GM12864 (cell line): ENCODE measurements at places on chromosomes 7 and 10.
A peak's percentile ranks its signal among the peaks of the same experiment; 100 is the strongest.

- no peak for DNase-seq
Observed at GRCh38 chr10:73800560-73801252, 10.7 kb downstream of the NDST2 start.

- DNase-seq: no peak
Observed at GRCh38 chr10:100025576-100025975, 15.8 kb upstream of the DNMBP start.

GRCh38 chr7:105084581-105084980 is 70.6 kb downstream of the KMT2E start:
- DNase-seq: no peak

GRCh38 chr10:91242940-91243339 is 22.5 kb downstream of the PCGF5 start:
- DNase-seq: no peak

DNA sequence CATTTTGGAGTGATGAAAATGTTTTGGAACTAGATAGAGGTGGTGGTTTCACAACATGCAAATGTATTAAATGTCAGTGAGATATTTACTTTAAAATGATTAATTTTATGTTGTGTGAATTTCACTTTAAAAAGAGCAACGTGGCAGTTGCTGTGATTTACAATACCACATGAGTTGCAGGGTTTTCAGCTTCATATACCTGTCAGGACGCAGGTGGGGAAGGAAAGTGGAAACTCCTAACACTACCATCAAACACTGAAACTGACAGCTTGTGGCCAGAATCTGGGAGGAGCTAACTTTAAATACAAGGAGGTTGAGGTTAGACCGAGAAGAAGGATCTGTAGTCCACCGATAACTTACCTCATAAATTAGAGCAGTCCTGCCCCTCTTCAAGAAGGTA is 168.9 kb upstream of the TMEM72 start:
- no peak for DNase-seq

GRCh38 chr7:49438281-49438680 is 335.2 kb upstream of the VWC2 start:
- no peak for DNase-seq

DNA sequence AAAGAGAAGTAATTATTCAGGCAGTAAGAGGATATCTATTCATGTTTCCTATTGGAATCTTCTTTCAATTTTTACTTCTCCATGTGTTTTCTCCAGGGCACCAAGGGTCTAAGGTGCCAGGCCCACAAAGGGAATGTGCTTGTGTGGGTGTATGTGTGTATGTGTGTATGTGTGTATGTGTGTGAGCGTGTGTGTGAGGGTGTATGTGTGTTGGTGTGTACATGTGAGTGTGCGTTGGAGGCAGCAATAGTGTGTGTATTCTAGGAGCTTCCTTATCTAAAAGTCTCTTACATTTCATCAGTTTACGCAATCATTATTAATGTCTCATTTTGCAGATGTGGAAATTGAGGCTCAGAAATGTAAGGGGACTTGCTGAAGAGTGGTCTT is 28.3 kb downstream of the RAMP3 start:
- no peak for DNase-seq

DNA sequence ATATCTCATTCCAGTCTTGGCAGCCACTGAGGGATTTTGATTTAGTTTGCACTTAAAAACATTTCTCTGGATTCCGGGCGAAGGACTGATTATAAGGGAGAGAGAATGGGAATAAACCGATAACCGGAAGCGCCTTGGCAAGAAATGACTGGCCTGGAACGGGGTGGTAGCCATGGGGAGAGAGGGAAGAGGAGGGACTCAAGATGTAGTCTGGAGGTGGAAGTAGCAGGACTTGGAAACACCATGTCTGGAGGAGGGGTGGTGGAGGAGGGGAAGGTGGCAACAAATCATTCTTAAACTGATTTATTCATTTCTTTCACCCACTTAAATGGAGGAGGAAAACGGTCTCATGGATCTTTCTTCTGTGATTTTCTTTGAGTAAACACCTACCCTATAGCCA is 238.1 kb downstream of the REEP3 start:
- DNase-seq: no peak

DNA sequence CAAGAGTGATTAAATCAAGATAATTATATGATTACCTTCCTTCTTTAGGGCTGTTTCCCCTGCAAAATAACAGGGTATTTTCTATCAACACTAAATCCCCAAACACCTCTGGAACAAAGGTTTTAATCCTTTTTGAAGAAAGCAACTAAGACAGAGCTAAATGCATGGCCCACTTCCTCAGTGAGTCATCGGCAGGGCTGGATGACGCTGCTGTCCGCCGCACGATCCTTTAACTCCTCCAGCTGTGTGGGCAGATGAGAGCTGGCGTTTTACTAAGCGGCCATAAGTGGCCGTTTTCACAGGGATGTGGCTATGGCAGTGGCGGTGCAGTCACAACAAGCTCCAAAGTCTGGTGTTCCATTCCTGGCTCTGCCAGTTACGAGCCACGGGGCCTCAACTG is 76.0 kb upstream of the C1QL3 start:
- no peak for DNase-seq

DNA sequence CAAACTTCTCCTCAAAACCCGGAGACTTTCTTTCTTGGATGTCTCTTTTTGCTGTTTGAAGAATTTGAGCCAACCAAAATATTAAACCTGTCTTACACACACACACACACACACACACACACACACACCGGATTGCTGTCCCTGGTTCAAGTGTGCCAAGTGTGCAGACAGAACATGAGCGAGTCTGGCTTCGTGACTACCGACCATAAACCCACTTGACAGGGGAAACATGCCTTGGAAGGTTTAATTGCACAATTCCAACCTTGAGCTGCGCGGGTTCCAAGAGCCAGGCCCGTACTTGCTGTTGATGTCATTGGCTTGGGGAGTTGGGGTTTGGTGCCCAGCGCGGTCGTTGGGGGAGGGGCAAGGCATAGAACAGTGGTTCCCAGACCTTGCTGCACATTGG is 1.7 kb downstream of the EGFR start:
- no peak for DNase-seq

- no peak for DNase-seq
Observed at GRCh38 chr7:80183900-80184685, 49.5 kb downstream of the GNAI1 start.

DNA sequence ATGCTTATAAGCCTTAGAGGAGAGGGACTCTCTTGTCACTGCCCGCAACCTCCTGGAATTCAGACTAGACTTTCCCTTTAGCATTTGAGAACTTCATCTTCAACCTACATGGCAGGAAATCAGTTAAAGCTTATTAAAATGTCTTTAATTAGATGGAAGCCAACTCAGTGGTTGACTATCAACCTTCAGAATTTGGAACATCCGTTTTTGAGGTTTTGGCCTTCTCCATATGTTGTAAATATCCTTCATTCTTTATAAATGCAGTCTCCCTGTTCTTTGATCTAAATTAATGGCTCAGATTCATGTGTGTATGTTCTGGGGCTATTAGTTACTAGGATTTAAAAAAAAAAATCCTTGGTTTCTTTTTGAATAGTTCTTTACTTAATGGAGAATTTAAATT is 85.0 kb downstream of the ANKRD61 start:
- DNase-seq: no peak

- DNase-seq: no peak
Observed at GRCh38 chr10:48564466-48565160, 40.3 kb downstream of the ARHGAP22 start.

DNA sequence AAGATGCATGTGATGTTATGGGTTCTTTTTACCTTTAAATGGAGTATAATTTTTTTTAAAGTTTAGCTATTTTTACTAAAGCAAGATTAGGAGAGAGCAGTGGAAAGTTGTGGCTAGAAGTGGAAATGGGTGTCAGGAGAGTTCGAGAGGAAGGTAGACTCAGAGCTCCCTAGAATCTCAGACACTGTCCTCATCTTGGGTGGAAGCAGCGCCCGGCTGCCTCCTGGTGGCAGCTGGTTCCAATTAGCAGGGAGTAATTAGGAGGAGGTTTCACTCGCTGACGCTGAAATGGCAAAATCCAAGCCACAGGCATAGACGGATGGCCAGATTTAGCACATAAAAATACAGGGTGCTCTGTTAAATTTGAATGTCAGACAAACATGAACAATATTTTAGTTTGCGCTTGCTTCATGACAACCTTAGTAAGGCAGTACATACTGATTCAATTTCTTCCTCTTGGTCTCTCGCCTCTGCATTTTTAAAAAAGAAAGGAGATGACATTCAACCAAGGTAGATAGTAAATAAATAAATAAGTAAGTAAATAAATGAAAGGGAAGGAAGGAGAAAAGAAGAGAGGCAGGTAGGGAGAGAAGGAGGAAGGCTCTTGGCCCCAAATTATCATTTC is 58.5 kb downstream of the LGI1 start:
- no peak for DNase-seq

- no peak for DNase-seq
Observed at GRCh38 chr10:129169115-129169514, 297.9 kb upstream of the MGMT start.

- no peak for DNase-seq
Observed at GRCh38 chr7:2603044-2603965, 28.5 kb upstream of the TTYH3 start.

GRCh38 chr10:84175436-84175835 is 1.8 kb downstream of the GPR15LG start:
- no peak for DNase-seq

DNA sequence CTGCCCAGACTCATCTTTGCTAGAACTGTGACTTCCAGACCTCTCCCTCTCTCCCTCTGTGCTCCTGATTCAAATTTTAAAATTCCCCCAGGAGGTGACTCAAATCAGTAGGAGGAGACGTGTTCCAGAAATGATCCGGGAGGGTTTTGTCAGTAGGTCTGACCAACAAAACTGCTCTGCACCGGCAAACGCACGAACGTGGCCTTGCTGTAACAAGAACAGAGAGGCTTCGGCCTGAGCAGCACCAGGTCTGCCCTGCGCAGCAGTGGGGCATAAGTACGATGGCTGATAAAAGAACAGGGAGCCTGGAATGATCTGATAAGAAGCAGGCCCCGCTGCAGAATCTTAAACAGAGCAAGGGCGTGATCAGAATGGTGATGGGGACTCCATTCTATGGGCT is 152.7 kb upstream of the AUTS2 start:
- no peak for DNase-seq

DNA sequence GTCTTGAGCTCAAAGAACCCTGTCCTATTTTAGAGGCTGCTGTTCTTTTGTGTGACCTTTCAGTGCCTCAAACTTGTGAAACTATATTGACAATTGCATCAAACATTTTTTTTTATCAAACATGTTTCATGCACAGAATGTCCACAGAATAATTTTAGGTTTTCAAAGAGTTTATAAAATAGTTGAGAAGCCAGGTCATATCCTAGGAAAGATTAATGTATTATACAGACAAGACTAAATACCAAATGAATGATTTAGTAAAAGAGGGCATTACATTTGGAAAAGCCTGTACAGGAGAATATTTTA is 67.0 kb downstream of the CDK6 start:
- no peak for DNase-seq

- no peak for DNase-seq
Observed at GRCh38 chr10:44039599-44039998, 345.3 kb downstream of the CXCL12 start.

- no peak for DNase-seq
Observed at GRCh38 chr7:22208799-22209198, 148.2 kb downstream of the RAPGEF5 start.

DNA sequence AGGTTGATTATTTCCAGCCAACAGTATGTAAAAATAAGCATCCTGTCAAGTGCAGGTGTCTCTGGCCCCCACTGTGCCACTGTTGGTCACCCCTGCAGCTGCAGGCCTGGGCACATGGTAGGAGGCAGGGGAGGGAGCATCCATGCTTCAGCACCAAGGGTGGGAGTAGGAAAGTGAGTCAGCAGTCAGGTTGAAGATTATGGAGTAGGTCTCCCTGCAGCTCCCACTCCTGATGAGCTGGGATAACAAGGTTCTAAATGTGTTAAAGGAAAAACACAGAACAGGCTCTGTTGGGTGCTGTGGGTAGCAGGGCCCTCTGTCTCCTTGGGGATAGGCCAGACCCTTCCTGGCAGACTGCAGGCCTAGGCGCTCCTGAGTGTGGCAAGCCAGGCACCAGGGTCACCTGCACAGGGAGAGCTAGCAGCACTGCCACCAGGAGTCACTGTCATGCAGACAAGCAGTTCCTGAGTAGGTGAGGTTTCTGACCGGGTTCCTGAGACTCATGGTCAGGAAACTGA is 59.3 kb downstream of the NUDCD3 start:
- DNase-seq: peak; percentile 40

GRCh38 chr7:4775848-4776623 is 613 bp downstream of the AP5Z1 start:
- no peak for DNase-seq

- DNase-seq: no peak
Observed at GRCh38 chr7:149666360-149666945, 106.9 kb downstream of the ZNF467 start.

GRCh38 chr7:11436316-11436715 is 395.7 kb downstream of the THSD7A start:
- DNase-seq: no peak

DNA sequence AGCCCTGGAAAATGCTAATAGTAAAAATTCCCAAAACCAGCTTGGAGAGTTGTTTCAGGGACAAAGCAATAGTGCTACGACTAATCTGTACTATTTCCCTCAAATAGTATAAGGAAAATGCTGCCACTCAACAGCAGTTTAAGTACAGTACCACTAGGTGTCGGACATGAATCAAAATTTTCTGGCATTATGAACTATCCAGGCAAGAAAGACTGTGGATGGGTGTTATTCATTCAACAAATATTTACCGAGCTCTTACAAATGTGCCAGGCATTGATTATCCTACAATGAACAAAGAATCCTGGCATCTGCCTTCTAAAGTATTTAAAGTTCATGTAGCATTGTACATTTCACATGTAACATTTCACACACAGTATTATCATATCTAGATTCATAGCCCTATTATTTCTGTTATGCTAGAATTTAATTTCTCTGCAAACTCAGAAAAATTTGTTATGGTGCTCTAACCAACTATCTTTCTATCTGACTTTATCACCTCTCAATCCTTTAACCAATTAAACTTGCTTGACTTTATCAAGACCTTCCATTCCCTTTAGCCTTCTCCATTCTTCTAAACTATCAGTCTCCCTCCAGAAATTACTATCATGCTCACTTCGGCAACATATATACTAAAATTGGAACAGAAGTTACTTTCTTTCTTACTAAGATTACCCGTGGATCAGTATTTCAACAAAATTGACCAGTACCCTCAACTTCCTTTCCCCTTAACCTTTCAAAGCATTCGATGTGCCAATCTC is 80.6 kb downstream of the ARHGAP21 start:
- no peak for DNase-seq

GRCh38 chr10:113202011-113202410 is 252.0 kb downstream of the TCF7L2 start:
- no peak for DNase-seq

DNA sequence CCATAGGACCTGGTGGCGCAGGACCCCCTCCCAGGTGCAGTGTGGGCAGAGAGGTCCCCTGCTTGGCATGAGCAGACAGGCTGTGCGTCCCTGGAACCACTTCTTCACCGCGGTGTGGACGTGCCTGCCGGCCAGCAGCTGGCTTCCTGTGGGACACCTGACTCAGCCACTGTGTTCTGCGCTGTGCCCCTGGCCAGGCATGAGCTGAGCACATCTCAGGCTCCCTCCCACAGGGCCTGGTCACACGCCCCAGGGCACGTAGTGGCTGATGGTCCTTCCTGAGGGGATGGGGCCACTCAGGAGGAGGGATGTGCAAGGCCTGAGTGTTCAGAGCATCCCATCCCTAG is 3.5 kb upstream of the DEPP1 start:
- DNase-seq: no peak
